ENCODE measurements at places on chromosomes 12 and 14.

DNA sequence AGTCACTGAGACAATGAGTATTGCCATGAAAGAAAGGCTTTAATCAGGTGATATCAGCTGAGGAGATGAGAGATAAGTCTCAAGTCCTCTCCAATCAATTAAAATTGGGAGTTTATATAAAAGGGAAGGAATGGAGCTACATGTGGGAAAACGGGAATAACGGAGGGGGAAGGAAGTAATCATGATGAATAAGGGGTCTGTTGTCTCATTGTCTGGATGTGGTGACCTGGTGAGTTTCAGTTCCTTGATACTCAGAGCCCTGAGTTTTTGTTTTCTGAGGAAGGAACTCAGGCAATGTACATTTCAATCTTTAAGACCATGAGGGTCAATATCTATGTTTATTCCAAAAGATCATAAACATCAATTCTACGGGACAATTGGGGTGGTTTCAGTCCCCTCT, 198.8 kb downstream of the KITLG start:
- DNase-seq: no peak

- DNase-seq: peak; percentile 32
Observed at GRCh38 chr14:74302152-74302628, 544 bp downstream of the ABCD4 start.

GRCh38 chr14:44820230-44820964, 141.3 kb downstream of the KLHL28 start:
- no peak for DNase-seq

DNA sequence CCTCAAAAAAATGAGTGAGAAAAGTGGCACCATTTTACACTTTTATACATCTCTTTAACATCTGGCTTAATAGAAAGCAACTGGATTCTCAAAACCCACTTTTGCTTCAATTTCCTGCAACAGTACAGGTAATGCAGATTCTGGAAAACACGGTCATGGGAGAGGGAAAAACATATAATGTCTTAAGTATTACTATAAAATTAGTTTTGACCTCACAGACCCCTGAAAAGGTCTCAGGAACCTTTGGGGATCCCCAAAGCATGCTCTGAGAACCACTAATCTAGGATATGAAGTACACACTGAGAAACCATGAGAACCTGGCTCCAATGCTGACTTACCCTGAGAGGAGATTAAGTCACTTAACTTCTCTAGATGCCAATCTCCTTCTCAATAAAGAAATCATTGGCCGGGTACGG, 64.7 kb downstream of the PPP2R5E start:
- no peak for DNase-seq

DNA sequence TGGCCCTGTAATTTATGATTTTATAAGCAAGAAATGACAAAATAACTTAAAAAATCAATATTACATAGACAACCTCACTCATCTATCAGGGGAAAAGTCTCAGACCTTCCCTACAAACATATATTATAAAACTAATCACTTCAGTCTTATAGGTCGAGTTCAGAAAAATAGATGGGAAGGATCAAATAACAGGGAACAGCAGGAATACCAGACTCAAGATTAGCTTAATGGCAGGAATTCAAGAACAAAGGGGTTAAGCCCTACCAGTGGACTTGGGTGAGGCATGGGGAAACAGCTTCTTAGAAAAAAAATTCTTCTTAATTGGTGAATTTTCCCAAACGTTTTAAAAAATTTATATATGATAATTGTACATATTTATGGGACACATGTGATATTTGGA, 51.6 kb upstream of the CRY1 start:
- no peak for DNase-seq

DNA sequence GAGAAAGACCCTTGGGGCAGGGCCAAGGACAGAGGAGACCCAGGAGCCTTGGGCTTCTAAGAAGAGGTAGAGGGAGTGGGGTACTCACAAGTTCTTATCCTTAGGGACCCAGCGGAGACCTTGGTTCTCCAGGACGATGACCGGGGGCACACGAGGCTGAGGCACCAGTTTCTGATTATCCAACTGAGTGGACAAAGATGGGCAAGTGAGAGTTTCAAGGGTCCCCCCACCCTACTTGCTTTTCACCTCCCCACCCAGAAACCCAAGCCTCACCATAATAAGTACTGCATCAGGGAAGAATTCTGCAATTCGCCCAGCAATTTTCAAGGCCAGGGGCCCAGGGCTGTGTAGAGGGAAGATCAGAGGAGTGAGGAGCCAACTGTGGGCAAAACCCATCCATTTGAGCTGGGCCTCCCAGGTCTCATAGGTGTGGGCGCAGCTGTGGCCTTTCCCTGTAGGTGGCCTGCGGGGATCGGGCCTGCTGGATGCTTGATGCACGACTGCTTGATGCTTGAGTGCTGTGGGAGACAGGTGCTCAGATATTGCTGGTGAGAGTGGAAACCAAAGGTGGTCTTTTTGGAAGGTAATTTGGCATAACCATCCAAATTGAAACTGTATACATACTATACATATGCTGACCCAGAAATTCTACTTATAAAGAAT, 2.0 kb downstream of the EMC9 start:
- DNase-seq: no peak

DNA sequence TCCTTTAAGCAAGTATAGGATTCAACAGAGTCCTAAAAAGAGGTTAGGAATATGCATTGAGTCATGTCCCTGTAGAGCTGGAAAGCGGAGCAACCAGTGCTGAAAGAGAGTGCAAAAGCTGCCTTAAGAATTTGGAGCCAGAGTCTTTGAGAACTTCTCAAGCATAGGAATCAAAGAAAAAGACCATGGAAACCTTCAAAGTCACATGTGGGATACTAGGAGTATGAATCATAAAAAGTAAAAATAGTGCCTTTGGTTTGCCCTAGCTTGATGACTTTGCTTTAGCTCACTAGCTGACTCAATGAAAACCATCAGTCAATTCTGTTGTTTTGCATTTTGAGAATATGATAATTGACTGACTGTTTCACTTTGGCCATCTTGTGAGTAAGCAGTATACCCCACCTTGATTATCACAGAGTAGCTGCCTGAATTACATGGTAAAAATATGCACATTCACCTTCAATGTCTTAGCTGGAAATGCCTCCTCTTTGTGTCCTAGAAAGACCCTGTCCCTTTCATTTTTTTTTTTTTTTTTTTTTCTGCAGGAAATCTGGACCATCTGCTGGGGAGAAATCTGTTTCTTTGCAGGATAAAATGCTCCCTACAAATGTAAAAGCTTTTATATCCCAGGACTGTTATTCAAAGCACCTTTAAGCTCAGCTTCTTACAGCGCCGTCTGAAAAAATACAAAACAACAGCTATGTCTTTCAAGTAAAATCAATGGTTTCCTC, 248.6 kb upstream of the KRR1 start:
- DNase-seq: no peak

DNA sequence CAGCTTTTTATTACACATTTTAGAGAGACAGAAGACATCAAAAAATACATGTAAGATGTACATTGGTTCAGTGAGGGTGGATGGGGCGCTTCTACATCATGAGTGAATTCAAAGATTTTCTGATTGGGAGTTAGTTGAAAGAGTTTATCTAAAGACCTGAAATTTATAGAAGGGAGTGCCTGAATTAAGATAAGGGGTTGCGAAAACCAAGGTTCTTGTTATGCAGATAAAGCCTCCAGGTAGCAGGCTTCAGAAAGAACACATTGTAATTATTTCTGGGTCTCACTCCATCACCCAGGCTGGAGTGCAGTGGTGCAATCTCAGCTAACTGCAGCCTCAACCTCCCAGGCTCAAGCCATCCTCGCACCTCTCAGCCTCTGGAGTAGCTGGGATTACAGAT, 26.2 kb upstream of the TMPO start:
- DNase-seq: no peak

- no peak for DNase-seq
Observed at GRCh38 chr12:107458163-107458562, 227.4 kb upstream of the PWP1 start.

GRCh38 chr12:80219345-80219744, 120.0 kb downstream of the OTOGL start:
- no peak for DNase-seq

Data from COR-L47 (cell line).